ENCODE measurements at places on chromosomes 5 and 9. TPM values are rescaled to one million over a fixed set of nuclear protein-coding genes. Genes with fewer than 3 reads are reported as not detected.

CSF2 gene
- total RNA-seq: not detected

SKP2 gene
- total RNA-seq: 41.3 TPM

TRIM52 gene
- 10.4 TPM for total RNA-seq

OLFML2A gene
- total RNA-seq: 18.2 TPM

SLC36A3 gene
- not detected for total RNA-seq

SLC25A25 gene
- 8.5 TPM for total RNA-seq

SLC6A7 gene
- total RNA-seq: not detected

FAM219A gene
- total RNA-seq: 55.3 TPM

DNA sequence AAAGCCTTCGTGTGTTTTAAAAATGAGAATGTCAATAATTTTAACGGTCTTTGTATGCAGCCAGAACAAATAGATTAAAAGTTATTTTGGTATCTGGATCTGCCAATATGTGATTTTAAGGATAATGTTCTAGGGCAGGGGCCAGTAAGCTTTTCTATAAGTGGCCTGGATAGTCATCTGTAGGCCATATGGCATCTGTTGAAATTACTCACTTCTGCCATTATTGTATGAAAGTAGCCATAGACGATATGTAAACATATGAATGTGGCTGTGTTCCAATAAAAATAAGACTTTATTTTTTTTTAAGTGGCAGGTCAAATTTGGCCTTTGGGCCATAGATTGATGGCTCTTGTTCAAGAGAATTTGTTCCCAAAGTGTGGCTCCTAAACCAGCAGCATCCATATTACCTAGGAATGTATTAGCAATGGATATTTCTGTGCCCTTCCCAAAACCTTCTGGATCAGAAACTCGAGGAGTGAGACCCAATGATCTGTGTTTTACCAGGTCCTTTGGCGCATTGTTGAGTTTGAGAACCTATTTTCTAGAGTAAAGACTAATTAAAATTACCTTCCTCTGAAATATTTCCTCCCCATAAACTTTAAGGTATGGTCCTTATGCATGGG lies 55.9 kb downstream of the C6 start:
- no peak for DNase-seq

- DNase-seq: no peak
Measured at GRCh38 chr5:169511708-169512107, 71.9 kb upstream of the SPDL1 start.

- DNase-seq: no peak
Measured at GRCh38 chr5:149855366-149855765, 89.2 kb downstream of the PDE6A start.

- DNase-seq: peak; percentile 42
Measured at GRCh38 chr5:139635606-139636206, 12.4 kb upstream of the CXXC5 start.

- DNase-seq: peak; percentile 28
Measured at GRCh38 chr9:6197330-6197729, 18.3 kb upstream of the IL33 start.

- no peak for DNase-seq
Measured at GRCh38 chr9:137219757-137220316, 2.2 kb downstream of the RNF208 start.

- DNase-seq: peak; percentile 25
Measured at GRCh38 chr5:76083555-76084495, 642 bp downstream of the SV2C start.

DNA sequence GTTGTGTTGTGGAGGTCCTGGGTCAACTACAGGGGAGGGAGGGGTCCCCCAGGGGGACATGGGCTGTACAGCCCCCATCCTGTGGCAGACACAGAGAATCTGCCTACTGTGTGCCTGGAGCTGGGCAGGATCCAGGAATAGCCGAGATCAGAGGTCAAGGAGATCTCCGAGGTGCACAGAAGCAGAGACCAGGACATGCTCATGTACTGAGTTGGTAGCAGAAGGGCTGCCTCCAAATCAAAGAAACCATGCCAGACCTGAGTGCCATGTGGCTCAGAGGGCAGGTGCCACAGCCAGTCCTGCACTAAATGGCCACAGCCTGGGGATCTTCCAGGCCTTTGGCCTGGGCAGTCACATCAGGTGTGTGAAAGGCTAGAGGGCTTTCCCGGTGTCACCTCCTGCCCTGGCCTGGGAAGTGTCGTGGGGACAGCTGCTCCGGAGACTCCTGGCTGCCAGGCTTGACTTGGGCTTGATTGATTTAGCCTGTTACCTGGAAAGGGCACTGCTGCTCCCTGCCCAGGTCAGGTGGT lies 27.8 kb downstream of the GSN start:
- no peak for DNase-seq

GRCh38 chr9:129146441-129146941 lies 31.6 kb downstream of the IER5L start:
- no peak for DNase-seq

GRCh38 chr9:27524236-27524635 lies at the start of gene IFNK:
IFNK (plus strand) TSS chr9:27524290; CDS start chr9:27524337, 47 bp downstream.
- DNase-seq: no peak

DNA sequence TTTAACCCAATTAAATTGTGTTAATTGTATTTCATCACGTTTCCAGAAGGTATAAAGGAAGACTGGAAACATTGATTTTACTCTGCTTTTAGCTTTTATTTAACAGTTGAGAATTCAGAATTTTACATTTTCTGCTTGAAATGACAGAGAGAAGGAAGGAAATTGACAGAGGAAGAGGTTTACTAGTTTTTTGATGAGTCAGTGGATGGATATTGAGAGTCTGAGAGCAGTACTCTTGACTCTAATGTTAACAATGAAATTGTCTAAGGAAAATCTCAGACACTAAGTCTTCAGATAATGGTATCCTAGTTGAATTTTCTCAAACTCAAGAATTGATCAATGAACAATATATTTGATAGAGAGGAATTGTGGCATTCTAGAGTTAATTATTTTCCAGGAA lies 60.6 kb downstream of the IPO11 start:
- DNase-seq: no peak

DNA sequence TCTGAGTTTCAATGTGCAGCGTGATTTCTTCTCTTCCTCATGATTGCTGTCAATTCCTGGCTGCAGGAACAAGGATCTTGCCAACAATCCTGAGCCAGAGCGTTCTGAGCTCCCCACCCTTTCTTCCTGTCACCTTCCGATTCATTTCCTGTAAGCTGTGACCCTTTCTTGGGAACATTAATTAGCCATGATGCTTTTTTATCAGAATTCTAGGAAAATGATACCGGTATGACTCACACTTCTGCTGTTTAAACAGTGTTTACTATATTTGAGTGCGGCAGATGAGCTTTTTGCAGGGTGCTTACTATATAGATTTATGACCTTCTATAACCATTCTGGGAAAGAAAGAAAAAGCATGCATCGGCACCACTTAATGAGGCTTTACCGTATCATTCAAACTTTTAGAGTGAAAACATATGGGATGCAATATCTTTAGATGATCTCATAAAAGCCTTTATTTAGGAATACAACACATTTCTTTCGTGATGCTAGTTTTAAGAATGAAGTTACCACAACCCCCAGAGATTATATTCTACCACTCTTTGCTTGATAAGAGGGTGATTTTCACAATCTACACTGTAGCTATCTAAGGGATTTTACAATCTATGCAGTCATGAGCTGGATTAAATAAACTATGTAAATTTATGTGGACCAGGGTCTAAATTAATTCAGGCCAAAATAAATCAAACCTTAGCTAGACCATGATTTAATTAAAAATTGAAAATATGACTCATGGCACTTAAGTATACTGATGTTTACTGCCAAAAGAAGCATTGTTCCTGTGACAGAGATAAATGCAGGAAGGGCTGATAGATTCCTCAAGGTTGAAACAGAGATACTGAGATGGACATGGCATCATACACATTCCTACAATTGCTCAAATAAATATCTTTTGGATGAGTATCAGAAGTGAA lies 38.0 kb upstream of the OSMR start:
- DNase-seq: no peak

DNA sequence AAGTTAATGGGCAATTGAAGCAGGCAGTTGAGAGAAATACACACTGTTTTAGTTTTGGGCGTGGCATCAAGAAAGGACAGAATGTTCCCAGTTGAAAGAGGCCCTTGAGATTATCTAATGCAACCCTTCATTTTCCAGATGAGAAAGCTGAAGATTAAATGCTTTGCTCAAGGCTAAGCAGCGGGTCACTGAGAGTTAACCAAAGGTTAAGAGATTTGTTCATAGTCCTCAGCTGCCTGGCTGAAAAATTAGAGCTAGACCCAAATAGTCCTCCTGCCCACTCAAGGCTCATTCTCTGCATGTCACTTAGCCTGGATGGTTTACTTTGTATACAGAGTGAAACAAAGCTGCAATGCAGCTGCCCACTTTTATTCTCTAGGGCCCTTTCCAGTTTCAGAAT lies 46.7 kb upstream of the MAMDC2 start:
- DNase-seq: no peak

GRCh38 chr9:135882011-135882410 lies 25.3 kb downstream of the CAMSAP1 start:
- no peak for DNase-seq
